CMK (cell line): ENCODE measurements at places on chromosomes 6 and 20.

GRCh38 chr6:140344142-140344913, 969.9 kb upstream of the CITED2 start:
- DNase-seq: no peak

- no peak for DNase-seq
Measured at GRCh38 chr6:16555550-16555949, 205.7 kb downstream of the ATXN1 start.

- DNase-seq: no peak
Measured at GRCh38 chr6:46927066-46927465, 5.3 kb upstream of the ADGRF5 start.

- DNase-seq: no peak
Measured at GRCh38 chr6:63864671-63865318, 229.2 kb downstream of the PHF3 start.

- DNase-seq: no peak
Measured at GRCh38 chr20:49675368-49676151, 38.1 kb downstream of the B4GALT5 start.

DNA sequence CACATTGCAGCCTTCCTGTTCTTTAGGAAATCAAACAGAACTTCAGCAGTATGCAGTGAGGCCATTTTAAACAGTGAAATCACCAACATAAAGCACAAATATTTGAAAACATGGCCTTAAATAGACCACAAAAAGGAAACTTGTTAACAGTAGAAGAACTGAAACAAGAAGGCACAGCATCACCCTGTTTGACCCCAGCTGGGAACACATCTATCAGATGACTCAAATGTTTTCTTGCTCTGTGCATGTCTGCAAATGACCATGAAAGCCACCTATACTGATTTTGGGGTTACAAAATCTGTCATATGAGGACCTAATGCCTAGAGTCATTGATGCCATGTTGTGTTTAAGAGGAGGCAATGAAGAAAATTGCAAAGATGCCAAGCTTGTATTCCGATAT, 123.8 kb upstream of the ADGRF1 start:
- DNase-seq: no peak

DNA sequence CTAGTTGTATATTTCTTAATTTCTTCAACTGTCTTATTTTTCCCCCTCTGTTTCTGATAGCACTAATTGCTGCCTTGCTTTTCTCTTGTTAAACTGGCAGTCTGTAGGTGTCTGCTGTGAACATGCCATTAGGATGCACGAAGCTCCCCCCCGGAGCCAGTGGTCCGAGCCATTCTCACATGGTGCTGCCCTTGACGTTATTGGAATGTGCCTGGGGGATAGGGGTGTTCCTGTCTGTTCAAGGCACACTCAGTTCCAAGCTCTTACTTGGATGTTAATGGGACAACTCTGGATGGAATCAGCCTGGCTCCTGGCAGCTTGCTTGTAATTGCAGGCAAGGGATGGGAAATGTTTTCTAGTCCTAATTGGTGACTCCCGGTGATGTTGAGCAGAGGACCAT, 68.4 kb downstream of the RREB1 start:
- no peak for DNase-seq

- DNase-seq: no peak
Measured at GRCh38 chr6:139150920-139151319, 16.0 kb downstream of the HECA start.
